ENCODE measurements at places on chromosomes 4 and X.

DNA sequence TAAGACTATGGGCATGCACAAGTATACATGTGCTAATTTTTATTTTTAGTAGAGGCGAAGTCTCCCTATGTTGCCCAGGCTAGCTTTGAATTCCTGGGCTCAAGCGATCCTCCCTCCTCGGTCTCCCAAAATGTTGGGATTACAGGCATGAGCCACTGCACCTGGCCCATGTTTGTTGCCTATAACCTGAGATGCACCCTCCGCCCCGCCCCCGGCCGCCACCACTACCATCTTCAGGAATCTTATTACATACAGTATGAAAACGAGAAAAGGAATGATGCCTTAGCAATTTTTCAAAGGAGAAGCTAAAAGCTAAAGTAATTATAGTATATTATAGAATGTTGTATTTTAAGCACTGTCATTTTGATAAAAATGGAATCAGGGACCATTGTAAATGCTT lies 61.2 kb downstream of the POU4F2 start:
- no peak for DNase-seq

GRCh38 chr4:55758066-55758465 lies 61.5 kb upstream of the EXOC1L start:
- DNase-seq, result no peak

DNA sequence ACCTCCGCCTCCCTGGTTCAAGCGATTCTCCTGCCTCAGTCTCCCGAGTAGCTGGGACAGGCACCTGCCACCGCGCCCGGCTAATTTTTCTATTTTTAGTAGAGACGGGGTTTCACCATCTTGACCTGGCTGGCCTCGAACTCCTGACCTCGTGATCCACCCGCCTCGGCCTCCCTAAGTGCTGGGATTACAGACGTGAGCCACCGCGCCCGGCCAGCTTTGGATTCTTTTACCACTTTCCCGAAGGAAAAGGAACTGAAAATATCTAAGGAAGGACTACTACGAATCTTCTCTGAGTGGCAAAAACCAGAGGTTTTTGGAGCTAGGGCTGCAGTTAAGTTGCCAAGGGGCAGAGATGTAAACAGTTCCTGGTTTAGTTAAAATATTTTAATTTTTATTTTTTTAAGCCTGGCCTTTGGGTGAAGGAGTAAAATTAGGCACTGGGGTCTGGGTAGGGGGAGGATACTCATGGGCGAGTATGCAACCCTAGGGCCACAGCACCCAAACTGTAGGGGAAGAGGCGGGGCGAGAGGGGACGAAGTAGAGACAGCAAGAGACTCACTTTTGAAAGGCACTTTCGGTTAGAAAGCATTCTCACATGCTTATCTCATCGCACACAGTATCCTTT lies 525 bp upstream of the CISD2 start:
- DNase-seq, result no peak

DNA sequence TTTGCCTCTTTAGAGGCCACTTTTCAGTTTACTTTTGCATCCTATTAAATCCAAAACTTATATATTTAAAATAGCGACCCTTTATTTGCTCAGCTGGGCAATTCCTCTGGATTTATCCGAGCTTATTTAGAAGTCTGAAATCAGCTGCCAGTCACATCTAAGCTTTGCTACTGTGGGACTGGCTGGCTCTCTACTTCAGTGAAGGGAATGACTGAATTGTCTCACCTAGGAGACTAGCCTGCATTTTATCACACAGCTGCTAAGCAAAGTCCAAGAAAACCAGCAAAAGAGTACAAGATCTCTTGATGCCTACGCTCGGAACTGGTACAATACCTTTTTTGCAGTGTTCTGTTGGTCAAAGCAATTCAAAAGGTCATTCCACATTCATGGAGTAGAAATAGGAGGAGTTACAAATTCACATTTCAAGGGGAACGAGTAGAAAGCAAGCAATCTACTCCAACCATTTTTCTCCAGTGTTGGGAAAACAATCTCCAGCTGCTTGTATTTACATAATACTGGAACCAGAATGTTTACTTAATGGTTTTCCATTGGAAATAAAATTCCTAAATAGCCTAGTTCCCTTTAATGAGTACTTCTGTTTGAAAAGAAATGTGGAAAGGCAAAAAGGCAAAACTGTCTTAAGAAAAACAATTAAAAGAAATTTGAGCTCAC lies 160.2 kb downstream of the MAGEB5 start:
- no peak for DNase-seq

DNA sequence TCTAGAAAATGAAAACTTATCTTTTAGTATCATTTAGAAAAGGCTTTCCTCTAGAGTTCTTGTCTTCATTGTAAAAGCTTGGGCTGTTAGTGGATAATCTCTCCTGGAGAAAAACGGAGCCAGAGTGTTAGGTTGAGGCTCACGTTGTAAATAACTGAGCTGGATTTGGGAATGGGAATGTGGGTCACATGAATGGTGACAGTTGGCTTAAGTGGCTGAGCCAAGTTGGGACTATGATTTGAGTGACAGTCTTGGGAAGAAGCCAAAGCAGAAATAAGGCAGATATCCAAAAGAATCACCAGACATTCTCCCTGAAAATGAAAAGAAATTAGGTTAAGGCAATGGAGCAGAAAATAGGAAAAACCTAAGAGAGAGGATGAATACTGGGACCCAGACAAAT lies 33.6 kb upstream of the PDGFC start:
- no peak for DNase-seq

GRCh38 chrX:147570483-147570882 lies 341.2 kb upstream of the FMR1 start:
- DNase-seq, result no peak

DNA sequence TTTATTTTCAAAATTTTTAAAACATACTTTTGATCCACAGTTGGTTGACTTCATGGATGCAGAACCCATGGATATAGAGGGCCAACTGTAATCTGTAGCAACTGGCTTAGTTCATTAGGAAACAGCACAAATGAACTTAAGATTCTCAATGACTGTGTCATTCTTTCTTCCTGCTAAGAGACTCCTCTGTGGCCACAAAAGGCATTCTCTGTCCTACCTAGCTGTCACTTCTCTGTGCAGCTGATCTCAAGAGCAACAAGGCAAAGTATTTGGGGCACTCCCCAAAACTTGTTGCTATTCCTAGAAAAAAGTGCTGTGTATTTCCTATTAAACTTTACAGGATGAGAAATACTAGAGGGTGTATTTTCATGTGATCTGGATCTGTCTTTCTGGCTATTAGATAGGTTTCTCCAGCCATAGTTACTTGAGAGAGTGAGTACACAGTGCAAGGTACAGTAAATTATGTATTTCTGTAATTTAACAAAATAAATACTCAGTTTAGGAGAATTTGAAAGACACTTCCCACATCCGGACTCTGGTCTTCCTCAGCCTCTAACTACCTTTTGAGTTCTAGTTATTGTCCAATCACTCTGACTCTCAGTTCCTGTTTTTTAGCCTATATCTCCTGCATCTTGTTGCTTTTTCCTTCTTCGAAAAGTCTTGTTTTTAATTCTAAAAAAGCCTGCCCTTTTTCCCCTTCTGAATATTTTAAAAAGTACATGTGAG lies 21.8 kb downstream of the TLR2 start:
- DNase-seq, result no peak

DNA sequence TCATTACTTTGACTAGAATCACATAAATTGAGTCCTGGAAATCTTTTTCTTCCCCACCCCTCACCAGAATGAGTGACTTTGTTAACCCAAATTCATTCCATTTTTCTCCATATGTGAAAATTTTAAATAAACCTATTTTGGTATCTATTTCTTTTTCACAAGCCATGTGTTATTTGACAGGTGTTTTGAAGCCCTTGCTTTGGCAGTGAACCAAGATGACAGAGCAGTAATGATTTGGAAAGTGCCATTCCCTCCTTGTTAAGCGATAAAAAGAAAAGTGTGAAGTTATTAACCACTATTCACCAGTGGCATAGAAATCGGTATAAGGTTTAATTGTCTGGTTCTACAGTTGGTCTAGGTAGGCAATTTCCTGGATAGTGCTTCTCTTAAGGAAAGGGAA lies 66.1 kb downstream of the POLA1 start:
- no peak for DNase-seq

GRCh38 chrX:74104356-74105015 lies 199.5 kb upstream of the ZCCHC13 start:
- DNase-seq, result no peak

- DNase-seq, result no peak
These were observed 680.1 kb upstream of the AADAT start for GRCh38 chr4:170769862-170770261.
